Posterior vena cava (tissue), 2 donors: ENCODE measurements at places on chromosomes 7 and 10.

DNA sequence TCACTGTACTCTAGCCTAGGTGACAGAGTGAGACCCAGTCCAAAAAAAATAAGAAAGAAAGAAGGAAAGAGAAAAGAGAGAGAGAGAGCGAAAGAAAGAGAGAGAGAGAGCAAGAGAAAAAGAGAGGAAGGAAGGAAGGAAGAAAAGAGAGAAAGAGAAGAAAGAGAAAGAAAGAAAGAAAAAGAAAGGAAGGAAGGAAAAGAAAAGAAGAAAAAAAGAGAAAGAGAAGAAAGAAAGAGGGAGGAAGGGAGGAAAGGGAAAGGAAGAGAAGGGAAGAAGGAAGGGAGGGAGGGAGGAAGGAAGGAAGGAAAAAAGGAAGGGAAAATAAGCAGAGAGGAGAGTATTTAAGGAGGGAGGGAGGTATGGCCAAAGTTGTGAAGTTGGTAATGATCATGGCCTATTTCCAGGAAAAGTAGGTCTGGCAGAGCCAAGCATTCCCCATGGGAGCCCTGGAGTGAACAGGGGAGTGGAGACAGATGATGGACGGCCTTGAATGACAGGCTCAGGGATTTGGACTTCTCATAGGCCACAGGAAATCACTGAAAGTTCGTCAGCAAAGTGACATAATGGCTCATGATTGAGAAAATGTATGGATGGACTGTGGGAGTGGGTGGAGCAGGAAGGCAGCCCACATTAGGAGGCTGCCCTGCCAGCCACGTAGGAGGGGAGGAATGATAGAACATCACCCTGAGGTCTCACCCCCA lies 44.8 kb upstream of the CUX1 start:
- DNase-seq = no peak

DNA sequence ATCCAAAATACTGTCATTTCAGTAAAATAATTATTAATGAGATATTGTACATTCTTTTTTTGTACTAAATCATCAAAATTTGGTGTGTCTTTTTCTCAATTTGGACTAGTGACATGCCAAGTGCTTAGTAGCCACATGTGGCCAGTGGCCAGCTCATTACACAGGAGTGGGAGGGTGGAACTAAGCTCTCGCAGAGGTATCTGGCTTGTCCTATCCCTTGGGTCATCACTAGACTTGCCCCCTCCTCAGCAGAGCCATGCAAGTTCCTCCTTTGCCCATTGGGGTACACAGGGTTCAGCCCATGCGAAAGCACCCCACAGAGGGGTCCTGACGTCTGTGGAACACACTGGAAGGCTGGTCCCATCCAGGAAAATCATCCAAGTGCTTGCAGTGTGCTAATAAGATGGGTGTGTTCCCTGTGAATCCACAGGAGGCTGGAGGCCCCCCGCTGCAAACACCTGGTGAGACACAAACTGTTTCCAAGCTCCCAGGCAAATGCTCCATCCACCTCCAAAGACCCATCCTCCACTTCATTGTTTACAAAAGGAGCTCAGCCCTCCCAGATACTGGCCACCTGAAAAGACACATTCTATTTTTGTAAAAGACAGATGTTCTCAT lies 1.3 kb downstream of the ARHGAP22 start:
- DNase-seq = no peak

DNA sequence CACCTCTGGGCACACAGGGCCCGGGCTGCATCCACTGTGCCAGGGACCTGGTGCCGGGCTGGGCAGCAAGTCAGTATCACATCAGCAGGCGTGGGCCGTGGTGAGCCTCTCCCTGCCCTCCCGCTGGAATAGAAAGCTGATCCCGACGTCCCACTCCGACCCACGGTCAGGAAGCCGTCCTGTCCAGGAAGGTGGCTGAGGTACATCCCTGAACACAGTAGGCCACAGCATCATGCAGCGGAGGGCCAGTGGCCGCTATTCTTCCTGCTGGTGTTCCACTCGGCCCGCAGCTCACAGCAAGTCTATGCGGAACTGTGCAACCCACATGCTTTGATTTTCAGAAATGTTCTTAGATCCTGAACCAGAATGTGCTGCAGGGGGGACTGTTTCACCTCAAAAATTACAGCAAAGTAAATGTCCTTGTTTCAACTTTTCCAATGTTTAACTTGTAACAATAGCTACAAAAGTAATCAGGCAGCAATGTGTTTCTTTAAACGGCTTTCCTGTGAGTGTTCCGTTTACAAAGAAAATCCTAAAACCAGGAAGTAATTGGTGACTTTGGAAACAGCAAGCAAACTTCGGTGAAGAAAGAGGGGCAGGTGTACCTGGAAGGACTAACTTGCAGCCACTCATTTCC lies 676 bp upstream of the GPR146 start:
- DNase-seq = no peak

DNA sequence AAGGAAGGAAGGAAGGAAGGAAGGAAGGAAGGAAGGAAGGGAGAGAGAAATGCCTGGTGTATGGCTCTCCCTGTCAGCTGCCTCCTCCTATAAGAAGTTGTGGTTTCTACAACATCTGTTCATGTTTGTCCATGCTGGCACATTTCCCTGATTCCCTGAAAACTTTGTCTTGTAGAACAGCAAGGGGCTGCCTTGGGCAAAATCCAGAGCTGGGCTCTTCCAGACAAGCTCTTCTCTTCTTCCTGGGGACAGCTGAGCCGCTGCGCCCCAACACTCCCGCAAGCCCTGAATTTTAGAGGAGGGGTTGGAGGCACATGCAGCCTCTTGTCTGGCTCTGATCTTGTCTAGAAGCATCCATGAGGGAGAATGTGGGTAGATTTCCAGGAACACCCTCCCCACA lies 282.0 kb upstream of the ADARB2 start:
- no peak for DNase-seq
